ENCODE measurements at places on chromosomes 4 and X. TPM values are rescaled to one million over a fixed set of nuclear protein-coding genes. Genes with fewer than 3 reads are reported as not detected.

DNA sequence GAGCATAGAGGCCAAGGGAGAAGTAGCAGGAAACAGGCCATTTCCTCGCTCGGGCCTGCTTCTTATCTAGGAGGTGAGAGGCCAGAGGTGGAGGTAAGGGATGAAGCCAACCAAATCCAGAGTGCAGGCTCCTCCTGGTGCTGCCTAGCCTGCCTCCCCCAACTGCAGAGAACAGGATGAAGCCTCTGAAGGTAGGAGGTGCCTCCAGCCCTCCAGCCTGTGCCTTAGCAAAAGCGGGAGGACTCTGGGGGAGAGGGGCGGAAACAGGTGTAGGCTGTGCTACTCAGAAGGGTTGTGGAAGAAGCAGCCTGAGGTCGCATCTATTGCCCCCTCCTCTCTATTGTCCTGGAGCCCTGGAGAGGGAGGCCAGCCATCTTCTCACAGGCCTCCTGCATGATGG, 2.9 kb upstream of the MTM1 start:
- no peak for DNase-seq

DNA sequence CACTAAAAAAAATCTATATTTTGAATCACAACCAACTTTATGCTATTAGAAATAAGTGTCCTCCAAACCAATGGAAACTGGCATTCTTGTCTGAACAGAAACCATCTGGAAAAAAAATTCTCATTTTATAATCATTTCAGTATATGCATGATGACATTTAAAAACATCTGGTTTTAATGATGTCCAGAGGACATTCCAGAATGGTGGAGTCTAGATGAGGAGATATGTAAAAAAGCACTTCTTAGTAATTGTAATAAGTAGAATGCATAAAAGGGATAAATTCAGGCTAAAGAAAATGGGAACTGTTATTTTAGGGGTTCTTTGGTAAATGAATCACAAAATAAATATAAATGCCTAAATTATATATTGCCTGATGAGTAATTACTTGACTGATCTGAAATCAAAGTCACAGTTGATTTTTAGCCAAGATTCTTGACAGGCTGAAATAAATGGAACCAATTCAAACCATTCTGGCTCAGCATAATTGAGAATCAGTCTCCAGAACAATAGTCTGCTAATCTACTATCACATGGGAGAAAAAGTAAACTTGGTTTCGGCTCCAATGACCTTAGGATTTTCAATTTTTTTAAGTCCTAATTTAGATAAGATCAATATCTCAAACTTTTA, 636.6 kb downstream of the FAT4 start:
- no peak for DNase-seq

The TMPRSS11A gene
- total RNA-seq: not detected

GRCh38 chrX:29295987-29296680, 708.9 kb downstream of the IL1RAPL1 start:
- peak; percentile 34 for DNase-seq

The EIF4E gene
- total RNA-seq: 184 TPM

Measured in M059J (cell line).